ENCODE measurements at places on chromosomes 12 and 14. TPM values are rescaled to one million over a fixed set of nuclear protein-coding genes. Genes with fewer than 3 reads are reported as not detected.

GRCh38 chr14:74582910-74583581 is 29.0 kb downstream of the LTBP2 start:
- no peaks in the 10 kb centered on the region for H3K36me3 ChIP-seq
- no peak overlapping the region for H3K27ac ChIP-seq
- no peaks in the 10 kb centered on the region for H3K4me1 ChIP-seq
- no peak overlapping the region for H3K4me3 ChIP-seq
- H3K27me3 ChIP-seq = no peaks in the 10 kb centered on the region
- DNase-seq = no peak

- no peaks in the 10 kb centered on the region for H3K4me1 ChIP-seq
- no peak overlapping the region for H3K4me3 ChIP-seq
- no peaks in the 10 kb centered on the region for H3K36me3 ChIP-seq
These were observed 99.1 kb downstream of the NELL2 start for GRCh38 chr12:44777044-44777443.

GRCh38 chr14:89514601-89515000 is 97.6 kb upstream of the FOXN3 start:
- no peaks in the 10 kb centered on the region for H3K4me1 ChIP-seq
- H3K36me3 ChIP-seq = no peaks in the 10 kb centered on the region
- no peak overlapping the region for H3K4me3 ChIP-seq
- H3K27ac ChIP-seq = no peak overlapping the region
- H3K27me3 ChIP-seq = no peaks in the 10 kb centered on the region

GRCh38 chr12:102298022-102298421 is 100.4 kb upstream of the PMCH start:
- H3K27me3 ChIP-seq = no peaks in the 10 kb centered on the region
- H3K27ac ChIP-seq = no peak overlapping the region
- no peaks in the 10 kb centered on the region for H3K36me3 ChIP-seq
- no peak for DNase-seq
- no peak overlapping the region for H3K4me3 ChIP-seq

DNA sequence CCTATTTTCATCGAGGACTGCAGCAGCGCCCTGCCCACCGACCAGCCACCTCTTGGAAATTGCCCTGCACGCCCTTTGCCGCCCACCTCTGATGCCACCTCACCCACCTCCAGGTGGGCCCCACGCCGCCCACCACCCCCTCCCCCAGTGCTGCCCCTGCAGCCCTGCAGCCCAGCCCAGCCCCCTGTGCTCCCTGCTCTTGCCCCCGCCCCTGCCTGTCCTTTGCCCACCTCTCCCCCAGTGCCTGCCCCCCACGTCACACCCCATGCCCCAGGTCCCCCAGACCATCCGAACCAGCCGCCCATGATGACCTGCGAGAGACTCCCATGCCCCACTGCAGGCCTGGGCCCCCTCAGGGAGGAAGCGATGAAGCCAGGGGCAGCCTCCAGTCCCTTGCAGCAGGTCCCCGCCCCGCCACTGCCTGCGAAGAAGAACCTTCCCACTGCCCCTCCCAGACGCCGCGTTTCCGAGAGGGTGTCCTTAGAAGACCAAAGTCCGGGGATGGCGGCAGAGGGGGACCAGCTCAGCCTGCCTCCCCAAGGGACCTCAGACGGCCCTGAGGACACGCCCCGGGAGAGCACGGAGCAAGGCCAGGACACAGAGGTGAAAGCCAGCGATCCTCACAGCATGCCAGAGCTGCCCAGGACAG is 96.5 kb downstream of the LGMN start:
- H3K4me3 ChIP-seq = no peak overlapping the region
- DNase-seq = no peak
- H3K27me3 ChIP-seq = no peaks in the 10 kb centered on the region
- H3K36me3 ChIP-seq = no peaks in the 10 kb centered on the region
- no peaks in the 10 kb centered on the region for H3K4me1 ChIP-seq
- no peak overlapping the region for H3K27ac ChIP-seq

The PTGDR gene
- total RNA-seq = not detected

GRCh38 chr12:118611295-118611694 is 234.9 kb downstream of the SUDS3 start:
- H3K27ac ChIP-seq = peak overlapping the region; percentile 98
- H3K4me3 ChIP-seq = no peak overlapping the region
- DNase-seq = no peak
- H3K27me3 ChIP-seq = no peaks in the 10 kb centered on the region
- peaks cover 6% of the 10 kb centered on the region for H3K4me1 ChIP-seq

DNA sequence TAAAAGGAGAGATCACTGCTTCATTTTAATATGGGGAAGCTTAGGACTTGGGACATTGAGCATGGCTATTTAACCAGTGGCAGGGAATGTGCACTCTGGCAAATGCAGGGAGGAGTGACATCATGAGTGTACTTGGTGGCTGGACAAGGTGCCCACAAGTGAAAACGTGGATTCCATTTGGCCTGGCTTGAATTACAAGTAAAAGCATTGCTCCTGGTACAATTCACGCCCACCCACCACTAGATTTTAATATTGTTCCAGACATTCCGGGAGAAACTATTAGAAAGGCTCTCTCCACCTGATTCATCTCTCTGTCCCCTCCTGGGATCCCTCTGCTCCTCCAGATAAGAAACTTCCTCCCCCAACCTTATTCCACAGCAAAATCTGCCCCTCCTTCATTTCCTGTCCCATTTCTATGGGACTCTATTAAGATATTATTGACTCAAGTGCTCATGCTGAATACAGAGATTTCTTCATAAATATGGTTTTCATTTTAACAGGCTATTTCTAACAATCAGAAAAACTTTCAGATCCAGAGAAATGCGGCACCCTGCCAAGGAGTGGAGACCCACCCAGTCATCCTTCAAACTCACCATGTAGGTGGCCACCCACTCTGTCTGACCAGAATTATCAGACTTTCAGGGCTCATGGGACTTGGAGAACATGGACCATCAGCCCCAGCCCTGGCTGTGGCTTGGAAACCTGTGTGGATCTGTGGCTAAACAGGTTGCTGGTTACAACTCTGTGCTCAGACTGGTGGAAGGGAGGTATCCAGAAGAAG is 43.2 kb downstream of the SSPN start:
- H3K27me3 ChIP-seq = no peaks in the 10 kb centered on the region
- H3K4me3 ChIP-seq = no peak overlapping the region
- H3K4me1 ChIP-seq = no peaks in the 10 kb centered on the region
- H3K36me3 ChIP-seq = no peaks in the 10 kb centered on the region

The PACS2 gene
- total RNA-seq = 71.5 TPM

DNA sequence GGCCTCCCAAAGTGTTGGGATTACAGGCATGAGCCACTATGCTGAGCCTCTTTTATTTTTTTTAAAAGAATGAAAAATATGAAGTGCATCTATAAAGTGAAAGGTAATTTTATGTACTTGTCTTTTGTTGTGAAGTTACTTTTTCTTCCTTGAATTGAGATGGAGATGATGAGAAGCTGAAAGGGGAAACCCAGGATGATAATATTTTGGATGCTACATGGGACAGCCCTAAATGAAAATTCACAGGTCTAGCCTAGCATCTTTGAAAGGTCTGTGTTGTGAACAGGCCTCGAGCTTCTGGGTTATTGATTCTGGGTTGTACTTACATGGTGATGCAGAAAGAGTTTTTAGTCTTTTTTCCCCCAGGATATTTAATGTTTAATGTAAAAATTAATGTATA is 14.6 kb downstream of the DIP2B start:
- H3K4me1 ChIP-seq = no peaks in the 10 kb centered on the region
- H3K36me3 ChIP-seq = peaks cover 4% of the 10 kb centered on the region
- H3K4me3 ChIP-seq = no peak overlapping the region
- H3K27ac ChIP-seq = no peak overlapping the region
- H3K27me3 ChIP-seq = no peaks in the 10 kb centered on the region

The GPR68 gene
- 0.25 TPM for total RNA-seq

GRCh38 chr14:55157080-55157479 is 28.0 kb downstream of the LGALS3 start:
- peaks cover 78% of the 10 kb centered on the region for H3K36me3 ChIP-seq
- no peaks in the 10 kb centered on the region for H3K4me1 ChIP-seq
- no peak overlapping the region for H3K27ac ChIP-seq
- H3K27me3 ChIP-seq = no peaks in the 10 kb centered on the region

The IRAK3 gene
- total RNA-seq = 0.53 TPM

All from endodermal cell (in vitro differentiated cells).